ENCODE measurements at places on chromosomes 2 and 18. TPM values are rescaled to one million over a fixed set of nuclear protein-coding genes. Genes with fewer than 3 reads are reported as not detected.

DNA sequence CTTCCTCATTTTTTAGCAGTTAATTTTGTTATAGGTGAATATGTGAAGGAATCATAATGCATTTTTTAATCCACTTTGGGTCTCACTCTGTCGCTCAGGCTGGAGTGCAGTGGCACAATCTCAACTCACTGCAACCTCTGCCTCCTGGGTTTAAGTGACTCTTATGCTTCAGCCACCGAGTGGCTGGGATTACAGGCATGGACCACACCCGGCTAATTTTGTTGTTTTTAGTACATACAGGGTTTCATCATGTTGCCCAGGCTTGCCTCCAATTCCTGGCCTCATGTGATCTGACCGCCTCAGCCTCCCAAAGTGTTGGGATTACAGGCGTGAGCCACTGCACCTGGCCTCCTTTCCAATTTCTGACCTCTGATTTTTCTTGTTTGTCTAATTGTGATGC is 17.7 kb downstream of the SCYGR5 start:
- DNase-seq: no peak

Gene PDE11A
- total RNA-seq: 60.5 TPM

- DNase-seq: no peak
These were observed 151.5 kb downstream of the ALK start for GRCh38 chr2:29769847-29770246.

GRCh38 chr18:32891130-32891529 is 118.3 kb upstream of the KLHL14 start:
- DNase-seq: no peak

GRCh38 chr18:13268158-13269012 is 49.8 kb downstream of the LDLRAD4 start:
- DNase-seq: no peak

- no peak for DNase-seq
These were observed 590.3 kb upstream of the CNTNAP5 start for GRCh38 chr2:123434546-123435395.

- no peak for DNase-seq
These were observed 45.5 kb downstream of the LYPD6 start for GRCh38 chr2:149375801-149376361.

GRCh38 chr2:5022061-5022460 is 670.1 kb upstream of the SOX11 start:
- no peak for DNase-seq

- DNase-seq: no peak
These were observed 33.8 kb downstream of the UBXN4 start for GRCh38 chr2:135775420-135775819.

- no peak for DNase-seq
These were observed 210.3 kb downstream of the GLI2 start for GRCh38 chr2:120945832-120946499.

Data from progenitor cell of endocrine pancreas (in vitro differentiated cells).